ENCODE measurements at places on chromosomes 7 and 10. TPM values are rescaled to one million over a fixed set of nuclear protein-coding genes. Genes with fewer than 3 reads are reported as not detected.

IFIT2 gene
- total RNA-seq = 2.7 TPM

ABLIM1 gene
- 49.0 TPM for total RNA-seq

WNT8B gene
- total RNA-seq = not detected

ELAPOR2 gene
- 0.22 TPM for total RNA-seq

FFAR4 gene
- 0.08 TPM for total RNA-seq

ZNF503 gene
- total RNA-seq = 6.7 TPM

All from A549 treated with Hydrocortisone at 1 μM for 4 hours (cell line).